Activated CD4-positive, alpha-beta T cell treated with anti-CD3 and anti-CD28 coated beads, Interleukin-2, amount 10 ng/mL, durations not matched to agents 7 days and 5 days (primary cell): ENCODE measurements at places on chromosomes 2 and 18. TPM values are rescaled to one million over a fixed set of nuclear protein-coding genes. Genes with fewer than 3 reads are reported as not detected.
A peak's percentile ranks its signal among the peaks of the same experiment; 100 is the strongest.

The FLACC1 gene
- total RNA-seq = 4.4 TPM

GRCh38 chr2:136966485-136966884, 201.1 kb downstream of the THSD7B start:
- H3K36me3 ChIP-seq = no peaks in the 10 kb centered on the region
- no peaks in the 10 kb centered on the region for H3K4me1 ChIP-seq
- no peak overlapping the region for H3K27ac ChIP-seq
- no peaks in the 10 kb centered on the region for H3K27me3 ChIP-seq

DNA sequence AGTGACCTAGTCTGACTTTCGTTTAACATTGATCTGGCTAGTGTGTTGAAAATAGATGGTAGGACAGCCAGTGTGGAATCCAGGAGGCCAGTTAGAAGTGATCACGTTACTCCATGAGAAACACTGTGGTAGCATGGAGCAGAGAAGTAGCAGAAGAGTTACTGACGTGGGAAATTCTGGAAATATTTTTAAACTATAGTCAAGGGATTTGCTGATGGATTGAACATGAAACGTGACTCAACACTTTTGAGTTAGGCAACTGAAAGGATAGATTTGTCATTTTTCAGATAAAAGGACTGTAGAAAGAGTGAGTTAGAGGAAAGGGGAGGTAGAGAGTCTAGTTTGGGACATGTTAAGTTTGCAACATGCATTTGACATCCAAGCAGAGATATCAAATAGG, 130.4 kb downstream of the IRS1 start:
- H3K4me3 ChIP-seq = no peak overlapping the region
- DNase-seq = no peak
- no peak overlapping the region for H3K27ac ChIP-seq
- peaks cover 5% of the 10 kb centered on the region for H3K4me1 ChIP-seq
- H3K36me3 ChIP-seq = no peaks in the 10 kb centered on the region

The MMADHC gene
- 94.5 TPM for total RNA-seq

DNA sequence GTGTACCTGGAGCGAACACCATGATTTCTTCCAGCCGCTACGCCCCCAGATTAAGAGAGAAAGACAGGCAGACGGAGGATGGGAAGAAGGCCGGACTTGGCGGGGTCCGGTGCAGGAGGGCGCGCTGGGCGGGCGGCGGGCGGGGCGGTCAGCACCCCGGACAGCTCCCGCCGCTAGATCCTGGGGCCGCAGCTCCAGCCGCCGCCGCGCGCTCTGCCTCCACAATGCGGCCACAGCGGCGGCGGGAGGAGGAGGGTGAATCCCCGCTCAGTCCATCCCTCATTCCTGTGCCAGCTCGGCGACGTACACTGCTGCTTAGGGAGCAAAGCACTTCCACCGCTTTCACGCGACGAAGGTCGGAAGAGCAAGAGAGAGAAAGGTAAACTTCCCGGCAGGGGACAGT, at the start of gene AKAIN1:
Gene AKAIN1, minus strand, starts transcription at position 226 of the 403 bp plus-strand sequence. Its CDS starts 204 bp downstream, at position 22.
- peak within 1 kb of the TSS; percentile 14 for H3K4me3 ChIP-seq
- DNase-seq = no peak
- H3K27me3 ChIP-seq = peaks cover 55% of the 10 kb centered on the region
- H3K36me3 ChIP-seq = no peaks in the 10 kb centered on the region
- H3K4me1 ChIP-seq = peaks cover 5% of the 10 kb centered on the region
- no peak within 1 kb of the TSS for H3K27ac ChIP-seq

- no peak for DNase-seq
- H3K36me3 ChIP-seq = no peaks in the 10 kb centered on the region
- H3K27ac ChIP-seq = no peak overlapping the region
- H3K4me1 ChIP-seq = no peaks in the 10 kb centered on the region
- H3K27me3 ChIP-seq = peaks cover 18% of the 10 kb centered on the region
Measured at GRCh38 chr2:172808156-172808555, 72.5 kb downstream of the RAPGEF4 start.

The OR6B2 gene
- not detected for total RNA-seq

DNA sequence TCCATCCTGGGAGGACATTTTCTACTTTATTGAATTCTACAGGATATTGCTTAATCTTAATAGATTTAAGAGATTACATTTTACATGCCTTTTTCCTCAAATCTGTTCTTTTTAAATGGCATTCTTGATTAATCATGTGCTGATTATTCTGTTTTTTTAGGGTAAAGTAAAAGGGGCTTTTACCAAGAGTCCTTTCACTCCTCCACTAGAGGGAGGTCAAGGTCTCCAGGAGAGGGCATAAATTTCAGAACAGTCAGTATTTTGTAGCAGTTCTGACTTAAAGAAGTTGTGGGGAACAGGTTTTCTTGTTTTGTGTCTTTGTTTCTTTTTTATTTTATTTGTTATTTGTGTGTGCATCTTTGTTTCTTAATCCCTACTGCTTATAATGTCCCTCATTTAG, 25.4 kb downstream of the WDR75 start:
- H3K27ac ChIP-seq = no peak overlapping the region
- H3K36me3 ChIP-seq = peaks cover 64% of the 10 kb centered on the region
- no peak for DNase-seq
- H3K4me1 ChIP-seq = no peaks in the 10 kb centered on the region
- no peaks in the 10 kb centered on the region for H3K27me3 ChIP-seq

GRCh38 chr18:79738581-79739439, 58.9 kb upstream of the KCNG2 start:
- no peaks in the 10 kb centered on the region for H3K27me3 ChIP-seq
- peaks cover 75% of the 10 kb centered on the region for H3K36me3 ChIP-seq
- H3K27ac ChIP-seq = no peak overlapping the region
- H3K4me3 ChIP-seq = no peak overlapping the region

- H3K4me1 ChIP-seq = no peaks in the 10 kb centered on the region
- H3K27ac ChIP-seq = no peak overlapping the region
- H3K36me3 ChIP-seq = no peaks in the 10 kb centered on the region
- no peak for DNase-seq
- no peaks in the 10 kb centered on the region for H3K27me3 ChIP-seq
Measured at GRCh38 chr2:23425885-23426262, 40.9 kb downstream of the KLHL29 start.

DNA sequence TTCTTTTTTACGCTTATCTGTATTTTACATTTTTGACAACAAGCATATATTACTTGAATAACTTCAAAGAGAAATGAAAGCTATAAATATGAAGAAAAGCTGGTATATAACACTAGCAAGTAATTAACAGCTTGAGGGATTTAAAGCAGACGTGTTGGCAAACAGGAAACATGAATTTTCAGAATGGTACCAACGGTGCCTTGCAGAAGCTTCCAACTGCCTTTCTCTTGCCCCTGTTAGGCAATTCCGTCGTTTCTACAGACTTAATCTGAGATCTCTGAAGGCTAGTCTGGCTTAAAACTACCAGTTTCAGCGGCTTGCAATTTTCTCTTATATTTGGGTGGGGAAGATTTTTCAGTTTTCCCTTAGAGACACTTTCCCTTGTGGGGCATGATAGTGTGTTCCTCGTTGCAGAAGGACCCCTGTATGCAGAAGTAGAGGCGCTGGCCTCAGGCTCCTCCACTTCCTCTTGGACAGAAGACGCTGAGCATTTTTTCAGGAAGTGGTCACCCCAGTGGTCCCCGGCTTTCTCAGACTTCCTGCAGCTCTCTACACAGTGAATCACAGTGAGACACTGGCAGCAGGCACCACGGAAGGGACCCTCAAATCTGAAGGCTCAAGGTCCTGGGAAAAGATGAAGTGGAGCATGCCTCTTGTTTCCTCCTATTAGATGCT, 56.2 kb upstream of the SLC16A14 start:
- DNase-seq = no peak
- no peaks in the 10 kb centered on the region for H3K36me3 ChIP-seq
- no peak overlapping the region for H3K4me3 ChIP-seq
- H3K27me3 ChIP-seq = peaks cover 4% of the 10 kb centered on the region

DNA sequence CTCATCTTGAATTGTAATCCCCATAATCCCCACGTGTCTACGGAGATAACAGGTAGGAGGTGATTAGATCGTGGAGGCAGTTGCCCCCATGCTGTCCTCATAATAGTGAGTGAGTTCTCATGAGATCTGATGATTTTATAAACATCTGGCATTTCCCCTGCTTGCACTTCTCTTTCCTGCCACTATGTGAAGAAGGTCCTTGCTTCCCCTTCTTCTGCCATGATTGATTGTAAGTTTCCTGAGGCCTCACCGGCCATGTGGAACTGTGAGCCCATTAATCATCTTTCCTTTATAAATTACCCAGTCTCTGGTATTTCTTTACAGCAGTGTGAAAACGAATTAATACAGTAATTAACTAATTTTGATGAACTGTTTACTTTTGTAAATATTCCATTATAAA, 582.5 kb downstream of the TSN start:
- no peaks in the 10 kb centered on the region for H3K36me3 ChIP-seq
- H3K27me3 ChIP-seq = no peaks in the 10 kb centered on the region
- no peak for DNase-seq
- no peaks in the 10 kb centered on the region for H3K4me1 ChIP-seq
- H3K27ac ChIP-seq = no peak overlapping the region

The ALK gene
- total RNA-seq = not detected

DNA sequence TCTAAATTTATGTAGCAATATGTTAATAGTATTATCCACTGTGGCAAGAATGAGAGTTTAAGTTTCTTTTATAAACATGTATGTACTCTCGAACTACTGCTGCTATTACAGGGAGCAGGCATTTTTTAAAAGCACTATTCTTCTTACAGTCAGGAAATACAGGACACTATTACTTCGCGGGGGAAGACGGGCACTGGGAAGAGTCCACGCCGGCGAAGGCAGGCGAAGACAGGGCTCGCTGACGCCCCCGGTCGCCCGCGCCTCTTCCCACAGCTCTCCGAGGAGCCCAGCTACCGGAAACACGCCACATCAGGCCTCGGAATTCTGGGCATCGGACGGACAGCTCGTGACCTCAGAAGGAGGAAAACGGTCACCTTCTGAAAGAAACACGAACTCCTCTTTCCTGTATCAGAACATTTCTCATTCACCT, 90.2 kb downstream of the FAM161A start:
- no peak for DNase-seq
- peaks cover 6% of the 10 kb centered on the region for H3K36me3 ChIP-seq
- H3K4me3 ChIP-seq = peak overlapping the region; percentile 93
- peak overlapping the region; percentile 97 for H3K27ac ChIP-seq

DNA sequence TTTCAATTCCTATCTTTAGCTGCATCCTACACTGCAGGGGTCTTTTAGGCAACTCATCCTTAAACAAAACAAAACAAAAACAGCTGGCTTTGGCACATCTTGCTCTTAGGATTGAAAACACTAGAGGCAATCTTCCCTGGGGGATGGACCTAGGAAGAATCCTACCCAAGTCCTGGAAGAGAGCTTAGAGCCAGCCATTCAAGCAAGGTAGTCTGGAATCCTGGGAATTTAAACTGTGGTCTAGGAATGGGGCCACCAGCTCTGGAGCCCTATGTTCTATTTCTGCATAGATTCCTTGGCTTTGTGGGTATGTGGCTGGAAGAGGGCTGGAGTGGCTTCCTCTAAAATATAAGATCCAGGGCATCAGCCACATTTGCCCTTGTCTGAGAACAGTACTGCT, 27.7 kb downstream of the MYL1 start:
- no peaks in the 10 kb centered on the region for H3K36me3 ChIP-seq
- DNase-seq = no peak
- peaks cover 2% of the 10 kb centered on the region for H3K27me3 ChIP-seq
- H3K4me1 ChIP-seq = no peaks in the 10 kb centered on the region
- no peak overlapping the region for H3K27ac ChIP-seq
